ENCODE measurements at places on chromosomes 11 and 22.
A peak's percentile ranks its signal among the peaks of the same experiment; 100 is the strongest.

DNA sequence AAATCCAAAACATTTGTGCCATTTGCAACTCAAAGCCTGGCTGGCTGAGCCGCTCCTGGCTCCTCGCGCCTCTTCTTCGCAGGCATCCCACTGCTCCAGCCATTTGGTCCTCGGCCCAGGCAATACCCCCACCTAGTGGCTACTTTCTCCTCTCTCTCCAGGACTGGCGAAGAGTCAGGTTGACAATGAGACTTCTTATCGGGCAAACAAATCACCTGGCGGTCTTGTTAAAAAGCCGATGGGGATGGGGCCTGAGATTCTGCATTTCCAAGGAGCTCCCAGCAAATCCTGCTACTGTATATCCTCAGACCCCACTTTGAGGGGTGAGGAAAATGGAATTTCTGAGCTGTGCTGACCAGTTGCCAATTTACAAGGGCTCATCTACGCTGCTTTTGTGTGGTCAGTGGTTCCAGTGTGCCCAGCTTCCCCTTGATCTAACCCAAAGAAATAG, 89.0 kb downstream of the ISX start:
- peak; percentile 61 for DNase-seq

DNA sequence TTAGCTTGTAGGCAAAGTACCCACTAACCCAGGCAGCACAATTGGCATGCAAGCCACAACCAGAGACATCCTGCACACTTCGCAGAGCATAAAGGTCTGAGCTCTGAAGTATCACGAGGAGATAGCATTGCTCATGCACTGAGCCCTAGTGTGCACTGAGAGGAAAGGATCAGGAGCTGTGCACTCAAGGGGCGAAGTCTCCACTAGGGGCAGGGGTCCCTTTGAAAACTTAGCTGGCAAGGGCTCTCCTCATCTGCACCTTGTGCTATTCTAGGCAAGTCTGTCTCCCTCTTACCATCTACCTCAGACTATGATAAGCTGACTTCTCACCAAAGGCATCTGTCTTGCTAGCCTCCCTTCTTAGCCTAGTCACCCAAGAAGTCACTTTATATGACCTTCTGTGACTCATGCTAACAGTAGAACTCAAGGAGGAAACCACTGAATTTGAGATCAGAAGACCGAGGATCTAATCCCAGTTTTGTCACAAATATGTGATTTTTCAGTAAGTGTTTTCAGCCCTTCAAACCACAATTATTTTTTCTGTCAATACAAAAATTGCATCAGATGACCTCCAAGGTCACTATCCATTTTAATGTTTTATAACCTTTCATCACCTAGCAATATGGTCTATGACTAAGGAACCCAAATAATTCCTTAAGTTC, 1078.0 kb downstream of the NTM start:
- DNase-seq, result peak; percentile 59

DNA sequence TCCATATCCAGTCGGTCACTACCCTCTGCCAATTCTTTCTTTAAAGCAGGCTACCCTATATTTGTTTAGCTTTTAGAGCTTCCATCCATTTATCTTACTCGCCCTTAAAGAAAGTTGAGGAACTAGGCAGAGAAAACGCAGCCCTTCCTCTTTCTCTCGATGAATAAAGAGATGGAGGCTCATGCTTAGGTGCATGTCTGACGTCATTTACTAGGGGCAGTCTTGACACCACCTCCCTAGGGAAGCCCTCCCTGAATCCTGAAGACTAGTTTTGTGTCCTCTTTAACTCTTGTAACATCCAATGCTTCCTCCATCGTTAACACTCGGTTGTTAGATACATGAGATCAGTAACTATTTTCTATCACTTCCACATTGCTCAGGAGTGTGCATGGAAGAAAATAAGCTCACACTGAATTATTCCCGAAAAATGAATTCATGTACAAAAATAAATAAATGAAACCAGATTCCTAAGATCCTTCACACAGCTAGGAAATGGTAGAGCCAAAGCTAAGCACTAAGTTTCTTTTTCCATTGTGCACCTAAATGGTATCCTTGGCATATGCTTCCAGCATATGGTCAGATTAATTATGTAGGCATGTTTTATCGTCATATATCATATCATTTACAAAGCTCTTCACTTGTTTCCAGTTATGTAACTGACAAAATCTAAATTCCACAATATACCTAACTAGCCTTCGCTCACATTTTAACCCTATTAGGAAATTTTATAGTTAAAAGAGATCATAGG, 291.2 kb downstream of the OPCML start:
- DNase-seq, result no peak

DNA sequence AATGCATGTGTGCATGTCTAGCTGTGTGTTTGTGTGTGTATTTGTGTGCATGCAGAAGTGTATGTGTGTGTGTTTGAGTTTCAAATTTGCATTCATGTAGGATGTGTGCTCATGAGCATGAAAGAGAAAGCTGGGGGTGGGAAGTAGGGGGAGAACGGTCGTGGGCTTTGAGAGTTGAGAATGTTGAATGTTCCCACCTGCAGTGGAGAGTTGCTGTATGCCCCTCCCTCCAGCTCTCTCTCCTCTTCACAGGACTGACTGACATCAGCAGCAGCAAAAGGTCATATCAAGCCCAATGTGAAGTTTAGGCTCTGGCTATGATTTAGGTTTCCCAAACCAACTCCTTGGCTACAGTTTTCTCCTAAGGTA, 63.8 kb upstream of the RRAS2 start:
- peak; percentile 49 for DNase-seq

DNA sequence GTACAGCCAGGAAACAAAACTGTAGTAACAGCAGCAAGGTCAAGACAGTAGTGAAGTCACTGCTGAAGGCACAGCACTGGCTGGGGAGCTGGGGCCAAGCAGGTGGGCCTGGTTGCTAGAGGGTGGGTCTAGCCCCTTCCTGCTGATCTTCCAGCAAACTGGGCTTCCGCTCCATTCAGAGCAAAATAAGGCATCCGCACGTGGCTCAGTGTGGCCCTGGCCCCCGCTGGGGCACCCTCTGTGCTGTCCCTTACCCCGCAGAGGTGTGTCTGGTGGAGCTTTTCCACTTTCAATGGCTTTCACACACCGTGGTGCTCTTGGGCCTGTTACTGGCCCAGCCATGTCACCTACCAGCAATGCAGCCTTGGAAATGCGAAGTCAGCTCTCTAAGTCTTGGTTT, 162.4 kb upstream of the B3GAT1 start:
- no peak for DNase-seq

DNA sequence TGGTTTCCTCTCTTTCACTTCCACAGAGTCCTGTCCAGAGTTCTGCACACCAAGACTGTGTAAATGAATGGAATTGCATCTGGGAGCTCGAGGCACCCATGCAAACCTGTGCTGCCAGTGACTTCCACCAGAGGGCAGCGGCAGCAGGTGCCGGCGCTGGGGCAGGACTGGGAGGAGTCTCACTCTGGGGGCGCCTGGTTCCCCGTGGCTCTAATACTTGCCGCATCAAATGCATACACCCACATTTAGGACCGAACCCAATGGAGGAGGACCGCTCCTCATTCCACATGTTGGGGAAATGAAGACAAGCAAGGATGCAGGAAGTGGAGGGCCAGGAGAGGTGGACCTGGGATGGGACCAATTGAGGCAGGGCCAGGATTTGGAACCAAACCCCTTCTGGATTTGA, 1.1 kb upstream of the CD6 start:
- peak; percentile 60 for DNase-seq

- peak; percentile 52 for DNase-seq
These were observed 1.0 kb downstream of the SUN2 start for GRCh38 chr22:38754751-38755154.

- no peak for DNase-seq
These were observed 30.0 kb downstream of the FSHB start for GRCh38 chr11:30260813-30261212.

DNA sequence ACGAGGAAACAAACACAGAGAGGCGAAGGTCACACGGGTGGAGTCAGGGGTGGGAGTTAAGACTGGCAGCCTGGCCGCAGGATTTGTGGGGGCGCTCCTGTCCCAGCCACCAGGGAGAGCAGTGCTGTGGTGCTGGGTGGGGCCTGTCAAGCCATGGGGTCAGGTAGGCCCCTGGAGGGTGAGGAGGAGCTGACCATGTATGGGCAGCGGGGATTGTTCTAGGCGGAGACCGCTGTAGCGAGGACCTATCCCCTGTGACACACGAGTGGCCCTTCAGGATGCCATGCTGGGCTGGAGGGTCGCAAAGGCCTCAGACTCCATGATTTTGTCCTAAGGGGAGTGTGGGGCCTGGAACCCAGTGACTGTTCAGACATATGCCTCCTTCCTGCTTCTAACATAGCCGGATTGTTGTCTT, 1.6 kb upstream of the RPS19BP1 start:
- no peak for DNase-seq

DNA sequence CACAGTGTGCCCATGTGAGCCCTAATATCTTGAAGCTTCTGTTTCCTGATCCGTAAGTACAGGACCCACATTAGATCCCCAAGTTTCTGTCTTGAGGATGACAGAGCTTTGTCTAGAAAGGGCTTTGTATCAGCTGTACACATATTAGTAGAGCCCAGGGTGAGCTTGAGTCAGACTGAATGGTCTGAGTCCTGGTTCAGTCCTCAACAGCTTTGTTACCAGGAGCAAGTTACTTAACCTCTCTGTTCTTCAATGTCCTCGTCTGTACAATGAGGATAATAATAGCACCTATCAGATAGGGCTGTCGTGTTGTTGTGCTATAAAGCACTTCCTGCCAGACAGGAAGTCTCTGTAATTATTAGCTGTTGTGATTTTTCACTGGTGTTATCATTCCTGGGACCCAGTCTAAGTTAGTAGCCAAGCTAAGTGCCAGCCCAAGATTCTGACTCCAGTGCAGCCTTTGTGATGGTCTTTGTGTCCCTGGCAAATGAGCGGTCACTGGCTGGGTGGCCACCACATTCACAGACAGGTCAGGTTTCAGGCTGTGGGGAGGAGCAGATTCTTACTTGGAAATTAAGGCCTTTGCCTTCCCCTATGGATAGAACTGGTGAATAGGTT, 6.8 kb downstream of the TOM1 start:
- DNase-seq, result no peak

GRCh38 chr11:64763526-64764039, 3.8 kb upstream of the PYGM start:
- no peak for DNase-seq

- DNase-seq, result no peak
These were observed 20.4 kb downstream of the PSMD13 start for GRCh38 chr11:256952-257737.

GRCh38 chr11:9787260-9787659, 123.4 kb downstream of the SWAP70 start:
- peak; percentile 57 for DNase-seq

DNA sequence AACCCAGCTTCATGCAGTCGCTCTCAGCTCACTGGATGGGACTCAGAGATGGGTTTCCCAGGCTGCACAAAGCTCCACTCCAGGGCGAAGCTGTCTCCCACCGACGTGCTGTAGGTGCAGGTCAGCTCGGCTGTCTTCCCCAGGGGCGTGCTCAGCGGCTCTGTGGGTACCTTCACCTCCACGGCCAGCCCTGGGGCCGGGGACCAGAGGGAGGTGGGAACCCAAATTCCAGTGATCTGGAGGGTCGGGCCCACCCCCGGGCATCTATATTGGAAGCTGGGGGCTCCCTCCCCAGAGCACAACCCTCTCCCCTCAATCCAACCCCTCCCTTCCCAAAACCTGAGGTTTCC, 689 bp downstream of the VSIG2 start:
- DNase-seq, result no peak

DNA sequence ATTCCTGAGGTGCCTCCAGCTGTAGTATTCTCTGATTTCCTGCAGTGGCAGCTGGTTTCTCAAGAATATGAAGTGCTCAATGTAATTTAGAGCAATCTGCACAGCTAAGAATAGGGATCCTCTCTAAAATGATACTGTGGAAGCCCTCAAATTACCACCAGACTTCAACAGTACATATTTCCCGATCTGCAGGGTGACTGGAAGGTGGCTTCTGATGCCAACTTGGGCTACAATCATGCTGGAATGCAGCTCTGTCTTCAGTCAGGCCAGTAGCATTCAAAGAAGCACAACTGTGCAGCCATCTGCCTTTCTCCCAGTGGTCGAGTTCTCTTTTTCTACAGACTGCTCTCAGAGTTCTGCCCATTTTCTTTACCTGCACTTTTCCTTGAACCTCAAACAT, 55.5 kb upstream of the CD5 start:
- no peak for DNase-seq

DNA sequence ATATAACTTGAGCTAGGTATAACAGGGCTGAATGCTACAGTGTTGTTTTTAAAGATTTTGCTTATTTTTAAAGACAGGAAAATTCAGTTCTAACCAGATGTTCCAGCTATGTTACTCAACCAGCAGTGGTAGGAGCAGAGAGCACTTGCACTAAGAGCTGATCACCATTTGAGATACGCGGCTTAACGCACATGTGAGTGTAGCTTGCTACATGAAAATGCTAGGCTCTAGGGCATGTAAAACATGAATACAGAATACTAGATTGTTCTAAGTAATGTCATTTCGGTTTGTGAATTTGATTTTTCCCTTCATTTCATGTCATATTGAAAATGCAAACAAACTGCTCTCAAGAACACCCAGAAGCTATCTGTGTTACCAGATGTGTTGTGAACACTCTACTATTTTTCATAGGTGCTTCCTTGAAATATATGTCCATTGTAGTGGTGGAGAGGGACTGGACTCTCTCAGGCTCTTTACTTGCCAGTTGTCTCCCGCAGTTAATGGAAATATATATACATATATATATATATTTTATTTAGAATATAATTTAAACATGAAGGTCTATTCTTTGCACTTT, 10.8 kb upstream of the TECTA start:
- no peak for DNase-seq

DNA sequence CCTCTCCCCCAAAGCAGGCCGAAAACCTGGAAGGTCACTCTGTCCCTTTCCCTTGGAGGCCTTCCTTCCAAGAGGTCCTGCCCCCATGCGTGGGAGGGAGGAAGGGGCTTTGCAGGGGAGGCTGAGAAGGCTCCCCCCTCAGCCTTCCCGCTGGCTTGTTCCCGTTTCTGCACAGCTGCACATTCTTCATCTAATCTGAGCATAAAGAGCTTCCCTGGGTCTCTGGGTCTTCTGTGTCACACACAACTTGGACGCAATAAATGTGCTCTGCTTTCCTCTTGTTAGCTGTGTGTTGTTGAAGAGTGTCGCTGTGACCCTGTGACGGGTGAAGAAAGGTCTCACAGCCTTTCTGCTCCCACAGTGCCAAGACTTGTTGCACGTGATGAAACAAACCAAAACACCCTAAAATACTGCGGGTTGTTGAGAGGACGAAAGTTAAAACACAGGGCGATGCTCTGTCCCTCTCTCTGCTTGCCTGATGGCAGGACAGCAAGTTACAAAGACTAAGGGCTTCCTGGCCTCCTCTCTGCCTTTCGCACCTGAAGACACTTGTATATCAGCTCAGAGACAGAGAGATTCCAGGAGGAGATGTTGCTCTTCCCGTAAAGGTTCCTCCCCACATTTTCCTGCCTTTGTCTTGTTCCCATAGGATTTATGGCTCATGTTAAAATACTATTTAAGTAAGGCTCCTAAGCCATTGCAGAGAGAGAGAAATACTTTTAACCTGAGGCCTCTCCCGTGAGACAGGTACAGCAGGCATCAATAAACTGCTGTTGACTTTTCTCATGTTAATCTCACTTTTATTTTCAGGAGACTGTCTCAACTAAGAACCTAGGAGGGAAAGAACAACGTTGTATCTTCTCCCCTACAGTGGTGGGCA, 15.4 kb upstream of the IFITM3 start:
- DNase-seq, result no peak

Data from ELR (cell line).